ENCODE measurements at places on chromosomes 4 and X. TPM values are rescaled to one million over a fixed set of nuclear protein-coding genes. Genes with fewer than 3 reads are reported as not detected.
A peak's percentile ranks its signal among the peaks of the same experiment; 100 is the strongest.

DNA sequence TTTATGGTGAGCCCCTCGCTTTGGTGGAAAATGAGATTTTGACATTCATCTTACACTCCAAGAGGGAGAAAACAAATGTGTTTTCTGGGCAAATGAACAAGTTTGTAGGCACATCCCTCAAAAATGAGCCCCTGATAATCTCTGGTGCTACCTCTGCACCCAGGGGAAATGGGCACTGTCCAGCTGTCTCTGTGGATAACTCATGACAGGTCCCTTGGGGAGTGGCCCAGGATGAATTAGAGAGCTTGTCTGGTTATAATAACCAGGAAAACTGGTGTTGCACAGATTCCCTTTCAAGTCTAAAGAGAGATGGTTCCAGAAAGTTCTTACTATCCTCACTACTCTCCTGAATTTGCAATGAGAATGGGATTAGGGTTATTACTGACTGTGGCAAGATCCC, 7.5 kb downstream of the RASL11B start:
- no peak for DNase-seq

DNA sequence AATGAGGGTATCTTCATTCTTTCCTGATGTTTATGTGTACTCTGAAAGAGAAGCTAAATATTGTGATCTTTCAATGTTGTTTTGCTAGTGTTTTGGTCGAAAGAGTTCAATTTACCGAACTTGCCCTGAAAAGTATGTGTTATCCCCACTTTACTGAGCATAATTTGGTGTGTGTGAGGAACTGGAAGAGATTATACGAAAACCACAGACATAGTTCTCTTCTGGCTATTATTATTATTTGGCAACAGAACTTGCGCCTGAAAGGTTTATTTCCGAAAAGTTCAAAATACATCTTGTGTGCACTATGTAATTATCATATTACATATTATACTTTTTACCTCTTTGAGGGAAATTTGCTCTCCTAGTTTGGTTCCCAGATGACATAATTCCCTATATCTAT, 232.5 kb upstream of the INTU start:
- no peak for DNase-seq

DNA sequence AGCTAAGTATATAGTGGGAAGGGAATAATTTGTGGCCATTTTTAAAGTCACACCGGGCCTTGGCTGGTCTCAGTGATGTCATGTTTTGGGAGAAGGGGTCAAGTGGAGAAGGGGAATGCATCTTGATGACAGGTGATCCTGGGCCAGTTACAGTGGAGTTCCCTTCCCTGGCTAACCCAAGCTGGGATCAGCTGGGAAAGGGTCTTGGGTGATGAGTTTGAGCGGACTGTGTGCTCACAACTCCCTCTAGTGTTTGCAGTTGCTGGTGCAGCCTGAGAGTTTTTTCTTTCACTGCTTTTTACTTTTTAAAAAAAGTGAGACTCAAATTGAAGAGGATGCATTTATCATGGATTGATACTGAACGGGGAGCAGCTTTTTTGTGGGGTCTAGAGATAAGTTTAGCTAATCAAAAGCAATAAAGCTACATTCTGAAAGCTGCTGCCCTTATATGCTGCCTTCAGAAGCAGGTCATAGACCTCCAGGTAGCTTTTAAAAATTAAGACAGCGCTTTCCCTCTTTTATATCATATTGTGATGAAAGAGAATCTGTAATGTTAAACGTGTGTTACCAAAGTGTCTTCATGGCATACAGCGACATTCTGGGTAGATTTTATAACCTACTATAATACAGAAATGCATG, 164.7 kb downstream of the DCLK2 start:
- DNase-seq: no peak

DNA sequence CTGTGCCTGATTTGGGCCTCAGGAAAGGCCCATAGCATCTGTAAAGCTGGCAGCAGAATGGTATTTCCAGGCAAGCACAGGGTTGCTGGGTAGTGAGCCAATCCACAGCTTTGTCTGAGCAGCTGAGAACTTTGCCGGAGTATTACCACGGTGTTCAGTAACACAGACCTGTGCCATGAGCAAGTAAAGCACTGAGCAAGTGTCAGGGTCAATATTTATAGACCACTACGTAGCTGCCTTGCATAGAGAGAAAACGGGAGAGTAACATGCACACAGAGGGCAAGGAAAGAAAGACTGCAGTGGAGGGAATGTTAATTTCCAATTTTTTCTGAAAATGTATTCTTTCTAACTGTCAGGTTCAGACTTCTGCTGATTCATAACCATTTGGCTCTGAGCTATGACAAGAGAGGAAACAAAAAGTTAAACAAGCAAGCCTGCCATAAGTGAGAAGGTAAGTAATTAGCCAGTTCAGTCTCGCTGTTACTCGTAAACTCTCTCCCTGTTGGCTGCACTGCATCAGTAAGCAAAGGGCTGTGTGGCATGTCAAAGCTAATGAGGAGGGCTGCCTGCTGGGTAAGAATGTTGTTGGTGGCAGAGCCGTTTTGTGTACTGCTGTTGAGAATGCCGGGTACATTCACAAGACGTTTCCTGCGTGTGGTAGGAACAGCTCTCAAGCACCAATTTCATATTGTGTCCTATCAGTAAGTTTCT, 238.1 kb downstream of the BMPR1B start:
- peak; percentile 58 for DNase-seq

DNA sequence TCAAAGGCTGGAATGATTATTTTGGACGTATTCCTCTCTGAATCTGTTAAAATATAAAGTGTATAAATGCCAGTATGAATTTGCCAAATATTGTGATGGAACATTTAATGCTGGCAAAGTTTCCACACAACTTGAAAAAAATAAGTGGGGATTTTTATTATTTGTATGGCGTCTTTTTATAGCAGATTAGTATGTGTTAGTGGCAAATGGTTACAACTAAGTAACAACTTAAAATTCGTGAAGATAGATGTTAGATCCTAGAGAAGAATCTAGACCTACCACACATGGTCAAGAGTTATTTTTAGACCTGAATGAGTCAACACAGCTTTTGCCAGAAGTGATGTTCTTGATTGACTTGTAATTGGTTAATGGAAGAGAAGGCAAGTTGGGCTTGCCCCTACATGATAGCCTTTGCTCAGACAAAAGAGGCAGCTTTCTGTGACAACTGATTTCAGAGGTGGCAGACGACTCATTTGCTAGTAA, 4.8 kb downstream of the CPE start:
- no peak for DNase-seq

DNA sequence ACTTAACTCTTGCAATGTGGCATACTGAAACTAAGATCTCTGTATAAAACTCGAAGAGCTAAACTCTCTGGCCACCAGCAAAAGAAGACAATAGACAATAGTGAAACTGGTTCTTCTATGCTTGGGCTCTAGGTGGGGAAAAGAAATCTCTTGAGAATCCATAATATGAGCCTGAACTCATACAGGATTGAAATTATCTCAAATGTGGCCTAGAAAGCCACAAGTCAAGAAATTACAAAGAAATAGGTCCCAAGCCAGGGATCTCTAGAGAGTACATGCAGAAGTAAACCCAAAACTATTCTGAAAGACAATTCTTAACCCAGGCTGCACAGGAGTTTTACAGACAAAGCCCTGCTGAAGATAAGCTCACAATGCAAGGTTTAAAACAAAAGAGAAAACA, 127.4 kb downstream of the ANAPC10 start:
- no peak for DNase-seq

DNA sequence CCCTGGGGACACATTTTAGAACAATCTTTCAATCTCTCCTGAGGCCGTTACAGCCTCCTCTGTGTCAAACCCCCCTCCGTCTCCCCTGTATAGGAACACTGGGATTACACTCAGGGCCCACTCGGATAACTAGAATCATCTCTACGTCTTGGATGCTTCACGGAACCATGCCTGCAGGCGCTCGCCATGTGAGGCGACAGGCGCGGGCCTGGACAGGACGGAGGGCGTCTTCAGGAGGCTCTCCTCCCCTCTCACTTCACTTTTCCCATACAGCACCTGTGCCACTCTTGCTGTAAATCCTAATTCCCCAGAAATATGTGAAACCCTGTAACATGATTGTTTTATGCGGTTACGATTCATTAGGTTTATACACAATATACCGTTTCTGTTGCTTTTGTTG, 4.0 kb upstream of the IDUA start:
- DNase-seq: no peak

GRCh38 chrX:95145848-95146490, 1472.0 kb downstream of the FAM133A start:
- DNase-seq: no peak

DNA sequence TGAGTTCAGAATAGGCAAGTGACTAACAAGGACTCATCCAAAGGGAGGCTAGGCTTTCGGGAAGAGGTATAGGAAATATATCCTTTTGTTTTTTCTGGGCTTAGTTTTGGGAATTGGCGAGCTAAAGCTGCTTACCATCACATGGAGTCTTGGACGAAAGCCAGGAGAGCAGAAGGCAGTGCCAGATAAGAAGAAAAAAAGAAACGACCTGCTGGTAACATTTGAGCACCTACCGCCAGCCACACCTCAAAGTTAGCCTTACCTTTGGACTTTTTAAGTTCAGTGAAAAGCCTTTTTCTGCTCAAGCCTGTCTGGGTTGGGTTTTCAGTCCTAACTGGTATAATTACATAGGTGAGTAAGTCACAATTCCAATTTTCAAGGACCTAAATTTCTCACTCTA, 85.1 kb upstream of the LCORL start:
- no peak for DNase-seq

- no peak for DNase-seq
These were observed 64.0 kb upstream of the ACSL1 start for GRCh38 chr4:184889666-184890335.

GRCh38 chrX:153662266-153662665, 11.3 kb downstream of the PNCK start:
- DNase-seq: no peak

DNA sequence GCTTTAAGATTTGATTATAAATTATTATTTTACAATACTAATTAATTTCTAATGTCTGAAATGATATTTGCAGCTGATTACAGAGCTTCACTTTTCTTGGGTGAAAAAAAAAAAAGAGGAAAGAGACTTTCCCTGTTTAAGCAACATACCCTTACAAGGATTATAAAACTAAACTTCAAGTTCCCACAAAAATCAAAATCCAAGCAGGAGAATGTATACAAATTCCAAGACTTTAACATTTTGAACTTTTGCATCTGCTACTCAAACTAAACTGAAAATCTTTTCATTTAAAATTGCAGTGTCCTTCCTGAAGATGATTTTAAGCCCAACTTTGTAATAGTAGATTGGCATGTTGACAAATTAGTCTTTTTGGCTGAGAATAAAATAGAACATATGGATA, 742.4 kb upstream of the INTU start:
- DNase-seq: no peak

- DNase-seq: no peak
These were observed 32.0 kb downstream of the DAPP1 start for GRCh38 chr4:99848591-99849001.

GRCh38 chr4:154988511-154988910, 207.4 kb downstream of the RBM46 start:
- no peak for DNase-seq

- DNase-seq: no peak
These were observed 18.9 kb upstream of the CXCL8 start for GRCh38 chr4:73721435-73721834.

DNA sequence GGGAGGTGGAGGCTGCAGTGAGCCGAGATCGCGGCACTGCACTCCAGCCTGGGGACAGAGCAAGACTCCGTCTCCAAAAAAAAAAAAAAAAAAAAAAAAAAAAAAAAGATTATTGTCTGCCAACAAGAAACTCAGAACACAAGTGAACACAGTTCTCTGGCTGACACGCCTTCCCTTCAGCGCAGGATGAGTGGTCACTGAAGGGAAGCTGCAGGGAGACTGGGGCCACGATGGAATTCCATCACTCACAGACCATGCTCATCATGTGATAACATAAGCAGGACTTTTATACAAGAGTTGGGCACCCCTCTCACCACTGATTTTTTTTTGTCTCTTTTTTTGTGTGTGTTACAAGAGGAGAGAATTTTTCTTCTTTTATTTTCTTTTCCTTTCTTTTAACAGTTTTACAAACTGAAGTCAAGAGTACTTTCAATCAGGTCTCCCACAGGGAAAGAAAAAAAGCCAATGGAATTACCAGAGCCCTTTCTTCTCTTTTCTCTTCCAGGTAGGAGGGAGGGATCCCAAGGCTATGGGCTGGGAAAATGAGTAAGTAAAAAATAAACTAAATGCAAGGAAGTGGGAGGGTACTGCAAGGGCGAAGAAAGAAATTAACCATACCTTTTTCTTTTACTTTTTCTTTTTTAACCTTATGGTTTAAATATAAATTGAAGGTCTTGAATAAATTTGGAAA, 435.6 kb downstream of the GPM6A start:
- DNase-seq: no peak

- no peak for DNase-seq
These were observed 21.3 kb downstream of the CCKAR start for GRCh38 chr4:26468977-26469376.

- DNase-seq: no peak
These were observed 927.1 kb downstream of the C4orf33 start for GRCh38 chr4:130023088-130023487.

GRCh38 chrX:1453951-1454785, 1.5 kb upstream of the ASMTL start:
- DNase-seq: peak; percentile 90

GRCh38 chr4:133537780-133538281, 388.7 kb downstream of the PCDH10 start:
- no peak for DNase-seq

GRCh38 chr4:133273401-133273800, 124.3 kb downstream of the PCDH10 start:
- no peak for DNase-seq

DNA sequence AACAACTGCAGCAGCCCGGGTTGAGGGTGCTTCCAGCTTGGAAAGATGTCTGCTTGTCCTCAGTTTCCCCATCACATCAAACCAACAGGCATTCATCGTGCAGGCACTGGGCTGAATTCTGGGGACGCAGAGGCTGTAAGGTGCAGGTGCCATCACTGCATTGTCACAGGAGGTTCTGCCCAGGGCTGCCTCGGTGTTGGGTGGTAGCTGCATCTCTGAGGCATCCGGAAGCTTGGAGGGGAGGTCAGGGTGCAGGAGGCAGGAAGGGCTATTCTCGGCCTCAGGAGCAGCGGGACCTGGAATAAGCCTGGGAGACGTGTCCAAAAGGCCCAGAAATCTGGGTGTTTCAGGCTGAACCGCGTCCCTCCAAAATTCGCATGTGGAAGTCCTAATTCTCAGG, 134.6 kb downstream of the HMX1 start:
- no peak for DNase-seq

GRCh38 chr4:53421791-53422190, 44.4 kb downstream of the FIP1L1 start:
- no peak for DNase-seq

Gene GLRB
- total RNA-seq: 5.6 TPM

Gene SHOX
- not detected for total RNA-seq

Gene ASMT
- not detected for total RNA-seq

Gene FGB
- 0.77 TPM for total RNA-seq

Gene SSX3
- not detected for total RNA-seq

Gene POLN
- 3.0 TPM for total RNA-seq

Gene IQSEC2
- 52.7 TPM for total RNA-seq

Gene CNGA1
- total RNA-seq: 0.62 TPM

Gene EXOC1L
- total RNA-seq: not detected

Gene PPP2R2C
- 1.6 TPM for total RNA-seq

Gene GLRA3
- not detected for total RNA-seq

Gene SPANXN3
- not detected for total RNA-seq

Gene CLIC2
- 6.2 TPM for total RNA-seq

Gene AWAT2
- not detected for total RNA-seq

Gene NOX1
- total RNA-seq: not detected

Gene SLC6A14
- total RNA-seq: not detected

Gene PDZD4
- total RNA-seq: 1.3 TPM

Gene WDR17
- 0.46 TPM for total RNA-seq

Data from psoas muscle (tissue), 8 donors.